ENCODE measurements at places on chromosomes 4 and X.

GRCh38 chrX:129958083-129958465 is 24.4 kb upstream of the BCORL1 start:
- DNase-seq = no peak

- DNase-seq = no peak
These were observed 1.1 kb upstream of the HTATSF1 start for GRCh38 chrX:136496186-136496763.

GRCh38 chr4:151287409-151287808 is 10.4 kb downstream of the PRSS48 start:
- no peak for DNase-seq

GRCh38 chr4:181835348-181835747 is 407.9 kb upstream of the TENM3 start:
- no peak for DNase-seq

DNA sequence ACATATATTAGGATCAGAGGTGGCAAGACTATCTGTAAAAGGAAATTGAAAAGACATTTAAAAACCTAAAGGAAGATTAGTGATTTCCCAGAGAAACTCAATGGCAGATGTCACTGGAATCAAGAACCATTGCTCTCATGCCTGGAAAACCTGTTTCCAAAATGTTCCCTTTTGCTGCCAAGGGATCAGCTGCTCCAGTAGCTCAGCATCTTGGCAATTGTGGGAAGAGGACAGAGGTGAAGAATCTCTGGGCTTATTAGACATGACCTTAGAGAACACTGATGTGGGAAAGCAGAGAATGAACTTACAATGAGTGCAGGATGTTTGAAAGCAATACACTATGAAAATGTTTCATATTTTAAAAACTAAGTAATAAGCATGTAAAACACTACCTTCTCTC is 98.3 kb downstream of the SHROOM3 start:
- no peak for DNase-seq

DNA sequence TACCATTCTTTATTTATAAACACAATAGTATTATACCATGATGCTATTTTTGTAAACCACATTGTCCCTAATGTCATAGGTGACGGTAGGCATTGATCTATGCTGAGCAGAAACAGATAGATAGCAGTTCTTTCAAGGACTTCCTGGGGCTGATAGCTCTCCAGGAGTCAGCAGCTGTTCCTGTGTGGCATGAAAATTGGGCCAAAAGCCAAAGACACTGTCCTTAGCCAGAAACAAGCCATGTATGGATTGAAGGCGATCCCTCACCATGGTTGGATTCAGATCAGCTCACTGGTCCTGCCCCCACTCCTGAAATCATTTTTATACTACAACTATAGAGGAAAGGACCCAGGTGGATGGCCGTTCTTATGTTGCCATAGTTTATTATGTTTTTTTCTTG is 53.6 kb downstream of the DDX60 start:
- DNase-seq = no peak

DNA sequence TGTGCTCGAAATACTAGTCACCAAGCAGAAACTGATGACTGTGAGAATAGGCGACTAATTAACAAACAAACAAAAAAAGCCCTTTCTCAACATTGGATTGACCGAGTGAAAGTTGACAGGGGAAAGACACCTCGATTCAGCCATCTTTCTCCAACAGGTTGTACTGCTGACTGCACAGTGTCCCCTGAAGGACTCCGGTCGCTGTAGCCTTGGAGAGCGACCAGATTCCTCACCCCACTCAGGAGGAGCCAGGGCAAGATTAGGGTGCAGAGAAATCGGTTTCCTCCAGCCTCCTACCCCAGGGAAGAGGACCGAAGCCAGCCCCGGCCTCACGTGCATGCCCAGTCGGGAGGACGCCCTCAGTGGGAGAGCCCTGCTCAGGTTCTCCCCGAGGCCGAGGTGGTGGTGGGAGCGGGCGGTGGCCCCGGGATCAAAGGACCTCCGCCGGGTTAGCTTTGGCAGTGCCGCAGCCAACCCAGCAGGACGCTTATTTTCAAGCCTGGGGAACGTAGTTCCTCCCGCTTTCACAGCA is 1.1 kb upstream of the RAP1GDS1 start:
- peak; percentile 64 for DNase-seq

DNA sequence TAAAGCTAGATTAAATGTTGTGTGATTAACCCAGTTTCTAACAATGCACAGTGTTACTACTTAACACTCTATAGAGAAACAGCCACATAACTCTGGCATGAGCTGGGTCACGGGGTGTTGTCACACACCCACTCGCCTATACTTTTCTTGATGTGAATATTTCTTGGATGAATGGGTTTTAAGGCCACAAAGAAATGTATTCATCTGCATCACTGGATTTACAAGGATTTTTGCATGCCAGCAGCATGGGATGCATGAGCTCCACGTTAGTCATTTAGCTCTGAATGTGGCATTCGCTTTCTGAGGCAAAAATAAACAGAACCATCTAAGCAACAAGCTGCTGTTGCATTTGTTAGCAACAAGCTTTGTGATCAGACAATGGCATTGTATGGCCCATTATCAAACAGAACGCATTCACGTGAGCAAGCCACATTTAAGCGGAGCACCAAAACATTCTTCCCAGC is 89.7 kb downstream of the LRP2BP start:
- DNase-seq = no peak

- DNase-seq = peak; percentile 42
These were observed 329.3 kb upstream of the NOCT start for GRCh38 chr4:138686106-138686835.

- no peak for DNase-seq
These were observed 730.9 kb downstream of the STPG2 start for GRCh38 chr4:97412331-97412730.

- DNase-seq = no peak
These were observed 25.5 kb downstream of the IRF2 start for GRCh38 chr4:184448821-184449220.

- no peak for DNase-seq
These were observed 36.5 kb downstream of the DCTD start for GRCh38 chr4:182880387-182881356.

DNA sequence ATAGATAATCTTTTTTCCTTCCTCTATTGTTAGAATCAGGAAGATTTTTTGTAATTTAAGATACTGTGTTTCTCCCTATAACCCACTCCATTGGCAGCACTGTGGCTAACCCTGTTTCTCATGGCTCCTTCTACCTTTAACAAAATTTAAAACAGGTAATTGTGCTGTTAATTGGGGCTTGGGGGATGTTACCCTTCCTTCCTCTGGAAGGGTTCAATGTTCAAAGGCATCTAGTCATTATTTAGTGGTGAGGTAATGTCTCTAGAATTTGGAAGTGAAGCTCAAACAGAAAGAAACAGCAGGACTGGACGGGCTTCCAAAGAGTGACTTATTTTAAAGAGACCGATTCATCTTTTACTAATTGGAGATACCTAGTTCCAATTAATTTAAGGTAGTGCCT is 166.4 kb downstream of the TRIML1 start:
- DNase-seq = no peak

GRCh38 chr4:10066670-10067651 is 45.7 kb upstream of the SLC2A9 start:
- no peak for DNase-seq

GRCh38 chr4:15294202-15294601 is 133.6 kb upstream of the C1QTNF7 start:
- no peak for DNase-seq

- no peak for DNase-seq
These were observed 4.8 kb downstream of the CPE start for GRCh38 chr4:165383591-165384073.

- peak; percentile 69 for DNase-seq
These were observed at the start of gene PNCK for GRCh38 chrX:153673428-153674218. TSS of gene PNCK (minus strand) at chrX:153673813. CDS start at chrX:153673076, 737 bp downstream.
